ENCODE measurements at places on chromosomes 4 and X.

GRCh38 chr4:153064571-153064970 is 128.4 kb downstream of the FHDC1 start:
- no peak for DNase-seq

GRCh38 chr4:76892001-76892400 is 5.9 kb downstream of the SOWAHB start:
- DNase-seq: no peak

DNA sequence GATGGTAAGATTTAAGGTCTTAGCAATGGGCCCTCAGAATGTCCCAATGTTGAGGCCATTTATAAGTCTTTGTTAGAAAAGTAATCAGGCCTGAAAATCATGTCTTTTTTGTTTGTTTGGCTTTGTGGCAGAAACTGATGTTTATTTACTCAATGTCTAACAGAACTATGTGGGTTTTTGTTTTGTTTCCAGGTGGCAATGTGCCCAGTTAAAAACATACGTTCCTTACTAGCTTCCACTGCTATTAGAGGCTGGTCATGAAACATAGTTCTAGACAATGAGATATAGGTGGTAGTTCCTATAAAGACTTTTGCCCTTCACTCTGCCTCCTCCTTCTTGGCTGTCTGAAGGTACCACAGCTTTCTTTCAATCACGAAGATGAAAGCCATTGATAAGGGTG is 108.8 kb downstream of the C4orf51 start:
- no peak for DNase-seq

DNA sequence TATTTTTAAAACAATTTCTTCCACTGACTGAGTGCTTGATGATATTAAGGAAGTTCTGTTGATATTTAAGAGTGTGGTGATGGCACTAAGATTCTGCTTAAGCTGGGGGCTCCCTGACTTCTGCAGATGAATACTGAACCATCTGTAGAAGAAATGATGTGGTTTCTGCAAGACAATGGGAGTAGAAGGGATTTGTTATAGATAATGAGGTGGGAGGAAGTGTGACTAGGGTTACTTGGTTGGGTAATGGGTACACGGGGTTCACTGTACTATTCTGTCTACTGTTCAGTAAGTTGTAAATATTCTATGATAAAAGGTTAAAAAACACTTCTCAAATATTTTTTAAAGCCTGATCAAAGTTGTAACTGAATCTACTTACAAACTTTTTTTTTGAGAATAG is 60.9 kb upstream of the TXK start:
- no peak for DNase-seq

DNA sequence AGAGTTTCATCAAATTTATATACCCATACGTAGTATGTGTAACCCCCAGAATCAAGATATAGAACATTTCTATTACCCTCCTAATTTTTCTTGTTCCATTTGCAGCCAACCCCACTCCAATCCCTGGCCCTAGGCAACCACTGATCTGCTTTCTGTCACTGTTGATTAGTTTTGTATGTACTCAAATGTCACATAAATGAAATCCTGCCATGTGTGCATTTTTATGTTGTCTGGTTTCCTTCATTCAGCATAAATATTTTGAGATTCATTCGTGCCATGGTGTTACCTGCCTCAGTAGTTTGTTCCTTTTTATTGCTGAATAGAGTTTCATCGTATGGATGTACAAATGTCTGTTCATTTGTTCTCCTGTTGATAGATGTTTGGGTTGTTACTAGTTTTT is 126.3 kb downstream of the MID1IP1 start:
- DNase-seq: no peak

GRCh38 chr4:167787231-167787630 is 305.1 kb upstream of the ANXA10 start:
- DNase-seq: no peak

GRCh38 chr4:5708449-5709206 is at the start of gene EVC2:
EVC2 (minus strand) TSS chr4:5708559; CDS start chr4:5708513, 46 bp downstream.
- no peak for DNase-seq

GRCh38 chr4:743463-744211 is 38.0 kb downstream of the PCGF3 start:
- DNase-seq: no peak

- DNase-seq: no peak
Measured at GRCh38 chr4:106775636-106776035, 260.5 kb downstream of the DKK2 start.

DNA sequence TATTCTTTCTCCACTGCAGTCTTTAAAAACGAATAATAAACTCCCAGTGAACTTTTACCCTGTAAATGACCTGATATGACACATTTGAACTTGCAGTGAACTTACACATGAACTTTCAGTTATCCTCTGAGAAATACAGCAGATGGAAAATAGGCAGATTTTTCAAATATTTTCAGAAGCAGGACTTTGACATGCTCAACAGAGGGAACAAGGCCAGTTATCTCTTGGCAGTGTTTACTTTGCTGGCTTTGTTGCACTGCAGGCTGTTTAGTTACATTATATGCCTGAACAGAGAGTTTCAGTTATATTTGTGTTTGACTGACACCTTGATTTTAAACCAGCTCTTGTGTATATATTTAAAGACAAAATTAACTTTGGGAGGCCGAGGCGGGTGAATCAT is 47.6 kb upstream of the FGG start:
- no peak for DNase-seq

GRCh38 chrX:118973389-118974087 is 880 bp upstream of the LONRF3 start:
- no peak for DNase-seq

DNA sequence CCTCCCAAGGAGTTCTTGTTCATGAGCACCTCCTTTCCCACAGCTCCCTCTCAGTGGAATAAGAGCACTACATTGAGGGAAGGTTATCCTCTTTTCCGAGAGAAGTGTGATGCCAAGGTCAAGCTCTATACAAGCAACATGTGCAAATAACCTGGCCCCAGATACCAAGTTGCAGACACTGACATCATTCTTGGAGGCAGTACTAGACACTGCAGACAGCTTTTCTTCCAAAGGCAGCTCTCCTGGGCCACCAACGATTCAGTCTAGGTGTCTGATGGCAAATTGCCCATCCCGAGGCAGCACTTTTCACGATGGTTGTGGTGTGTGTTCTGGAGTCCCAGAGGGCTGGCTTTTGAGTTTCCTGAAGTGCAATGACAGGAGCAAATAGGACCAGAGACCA is 384.9 kb downstream of the TLL1 start:
- no peak for DNase-seq

DNA sequence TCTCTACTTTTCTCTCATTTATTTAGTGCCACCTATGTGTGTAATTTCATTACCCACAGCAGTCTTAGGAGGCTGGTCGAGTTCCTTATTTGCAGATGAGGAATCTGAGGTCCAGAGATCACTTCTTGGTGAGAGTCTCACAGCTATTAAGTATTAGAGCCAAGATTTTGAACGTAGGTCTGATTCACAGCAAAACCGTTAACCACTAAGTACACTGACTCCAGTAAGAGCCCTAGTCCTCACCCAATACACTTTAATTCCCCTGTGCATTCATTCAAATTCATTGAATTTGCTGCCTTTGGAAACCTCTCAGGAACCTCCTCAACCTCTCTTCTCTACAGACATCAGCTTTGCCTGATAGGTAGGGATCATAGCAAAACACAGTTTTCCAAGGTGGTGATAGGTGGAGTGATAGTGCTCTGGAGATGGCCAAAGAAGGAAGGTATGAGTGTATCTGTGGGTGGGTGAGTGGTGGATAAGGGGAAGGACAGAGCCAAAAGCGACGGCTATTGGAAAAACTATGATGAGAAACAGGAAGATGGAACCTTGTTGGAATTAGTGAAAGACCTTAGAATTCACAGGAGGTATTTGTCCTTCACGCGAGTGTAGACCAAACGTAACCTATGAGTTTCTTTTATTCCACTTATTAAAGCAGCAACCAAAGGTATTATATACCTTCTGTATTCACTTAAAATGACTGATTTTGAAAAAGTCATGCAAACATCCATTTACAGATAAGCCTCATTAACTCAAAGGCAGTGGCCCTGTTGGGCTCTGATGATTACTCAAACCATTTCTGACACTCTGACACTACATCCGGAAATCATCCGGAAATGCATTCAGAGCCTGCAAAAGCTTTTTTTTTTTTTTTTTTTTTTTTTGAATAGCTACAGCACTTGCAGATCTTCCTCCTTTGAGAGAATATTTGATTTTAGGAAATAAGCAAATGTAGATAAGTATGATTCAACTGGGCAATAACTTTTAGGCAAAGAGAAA is 6.3 kb downstream of the FMR1 start:
- DNase-seq: no peak

DNA sequence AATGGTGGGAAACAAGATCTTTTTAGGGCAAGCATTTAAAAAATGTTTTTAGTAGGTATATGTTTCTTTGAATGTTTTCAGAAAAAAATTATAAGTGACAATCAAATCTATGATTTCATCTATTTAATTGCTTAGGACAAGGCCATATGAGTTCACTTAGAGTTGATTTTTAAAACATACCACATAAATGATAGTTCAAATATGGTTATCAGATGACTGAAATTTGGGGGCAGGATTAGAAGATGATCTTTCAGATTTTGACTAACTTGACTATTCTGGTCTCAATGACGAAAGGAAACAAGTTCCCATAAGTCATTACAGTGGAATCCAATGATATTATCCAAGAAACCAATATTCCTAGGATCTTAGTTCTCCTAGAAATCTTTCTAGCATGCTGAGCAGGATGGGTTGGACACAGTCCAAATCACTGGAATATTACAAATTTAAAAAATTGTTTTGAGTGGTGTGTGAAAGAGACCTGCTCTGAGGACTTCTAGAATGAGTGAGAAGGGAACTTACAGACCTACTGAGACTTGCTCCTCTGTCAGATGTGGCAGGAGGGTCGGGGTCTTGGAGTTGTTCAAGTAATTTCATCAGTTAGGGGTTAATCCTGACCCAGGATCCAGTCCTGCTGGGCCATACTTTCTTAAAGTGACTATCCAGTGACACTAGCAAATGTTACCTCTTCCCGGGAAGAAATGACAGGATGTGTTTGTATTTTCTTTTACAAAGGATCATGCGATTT is 20.0 kb downstream of the RHOH start:
- no peak for DNase-seq

Measured in stimulated activated CD4-positive, alpha-beta T cell treated with anti-CD3 and anti-CD28 coated beads, TNF-alpha, amount 100 ng/mL, for 4 hours (primary cell).